ENCODE measurements at places on chromosomes 3 and 15.

GRCh38 chr15:23482228-23482627, 35.2 kb upstream of the GOLGA6L2 start:
- DNase-seq = no peak

- DNase-seq = no peak
These were observed 102.8 kb downstream of the PYDC2 start for GRCh38 chr3:191563722-191564121.

DNA sequence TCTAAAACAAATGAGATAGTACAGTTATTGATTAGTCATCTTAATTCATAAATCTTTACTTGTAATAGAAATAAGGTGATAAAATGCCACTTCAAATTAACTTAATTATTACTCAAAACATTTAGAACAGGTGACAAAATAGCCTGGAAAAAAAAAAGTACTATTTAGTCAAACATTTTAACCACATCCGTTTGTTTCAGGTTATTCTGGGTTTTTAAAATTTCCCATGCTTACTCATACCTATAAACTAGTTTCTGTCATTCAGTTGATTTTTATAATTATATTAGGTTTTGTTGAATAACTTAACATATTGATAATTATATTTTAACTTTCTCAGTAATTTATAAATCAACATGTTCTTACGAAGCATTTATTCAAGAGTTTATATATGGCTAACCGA, 483.0 kb downstream of the ROBO1 start:
- no peak for DNase-seq

- no peak for DNase-seq
These were observed 108.7 kb downstream of the MYO9A start for GRCh38 chr15:72009222-72009621.

- DNase-seq = no peak
These were observed 22.9 kb upstream of the KIF23 start for GRCh38 chr15:69391046-69391757.

DNA sequence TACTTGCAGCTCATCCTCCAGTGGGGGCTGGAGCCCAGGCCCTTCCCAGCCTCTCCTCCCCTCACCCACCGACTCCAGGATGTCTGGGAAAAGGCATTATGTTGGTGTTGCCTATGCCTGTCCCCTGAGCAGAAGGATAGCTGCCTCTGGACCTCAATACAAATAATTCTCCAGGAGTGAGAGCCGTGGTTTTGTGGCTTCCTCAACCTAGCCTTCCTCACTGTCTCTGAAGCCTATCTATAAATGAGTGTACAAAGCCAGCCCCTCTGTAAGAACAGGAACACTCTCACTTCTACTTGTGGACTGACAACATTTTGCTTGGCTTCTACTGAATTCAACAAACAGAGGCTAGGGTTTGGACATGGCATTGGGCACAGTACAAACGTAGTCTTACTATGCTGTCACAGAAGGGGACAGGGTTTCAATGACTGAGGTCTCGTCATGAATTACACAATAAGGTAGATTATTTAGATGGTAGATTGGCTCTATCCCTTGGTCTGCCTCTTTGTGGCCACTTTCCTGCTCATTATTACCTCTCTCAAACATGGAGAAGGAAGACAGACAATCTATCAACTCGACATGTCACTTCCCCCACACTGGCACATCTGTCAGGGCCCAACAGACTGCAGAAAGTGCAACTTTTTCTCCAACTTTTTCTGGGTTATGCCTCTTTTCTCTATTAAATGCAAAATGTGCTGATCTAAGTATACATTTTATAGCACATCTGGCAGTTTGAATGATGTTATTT, 82.8 kb upstream of the MEX3B start:
- no peak for DNase-seq

- no peak for DNase-seq
These were observed 4.1 kb downstream of the PLA2G4F start for GRCh38 chr15:42152196-42152920.

GRCh38 chr3:98259707-98260106, 4.3 kb upstream of the OR5H6 start:
- DNase-seq = peak; percentile 4

DNA sequence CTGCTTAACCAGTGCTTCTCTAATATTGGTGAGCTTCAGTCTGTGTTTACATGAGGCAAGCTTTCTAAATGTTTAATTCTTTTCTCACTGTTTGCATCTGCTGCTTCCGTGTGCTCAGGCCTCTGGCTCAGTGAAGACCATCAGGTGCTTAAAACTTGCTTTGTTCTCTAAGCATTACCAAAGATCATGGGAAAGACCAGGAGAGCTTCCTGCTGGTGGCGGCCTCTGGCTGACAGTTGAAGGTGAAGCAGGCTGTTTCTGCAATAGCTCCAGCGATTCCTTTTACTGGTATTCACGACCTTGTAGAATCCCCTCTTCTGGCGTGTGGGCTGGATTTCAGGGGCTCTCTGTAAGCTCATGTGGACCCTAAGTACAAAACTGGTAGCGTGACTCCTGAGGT, 45.1 kb downstream of the EDEM1 start:
- DNase-seq = no peak

- DNase-seq = no peak
These were observed 39.5 kb upstream of the MGA start for GRCh38 chr15:41620536-41621199.

DNA sequence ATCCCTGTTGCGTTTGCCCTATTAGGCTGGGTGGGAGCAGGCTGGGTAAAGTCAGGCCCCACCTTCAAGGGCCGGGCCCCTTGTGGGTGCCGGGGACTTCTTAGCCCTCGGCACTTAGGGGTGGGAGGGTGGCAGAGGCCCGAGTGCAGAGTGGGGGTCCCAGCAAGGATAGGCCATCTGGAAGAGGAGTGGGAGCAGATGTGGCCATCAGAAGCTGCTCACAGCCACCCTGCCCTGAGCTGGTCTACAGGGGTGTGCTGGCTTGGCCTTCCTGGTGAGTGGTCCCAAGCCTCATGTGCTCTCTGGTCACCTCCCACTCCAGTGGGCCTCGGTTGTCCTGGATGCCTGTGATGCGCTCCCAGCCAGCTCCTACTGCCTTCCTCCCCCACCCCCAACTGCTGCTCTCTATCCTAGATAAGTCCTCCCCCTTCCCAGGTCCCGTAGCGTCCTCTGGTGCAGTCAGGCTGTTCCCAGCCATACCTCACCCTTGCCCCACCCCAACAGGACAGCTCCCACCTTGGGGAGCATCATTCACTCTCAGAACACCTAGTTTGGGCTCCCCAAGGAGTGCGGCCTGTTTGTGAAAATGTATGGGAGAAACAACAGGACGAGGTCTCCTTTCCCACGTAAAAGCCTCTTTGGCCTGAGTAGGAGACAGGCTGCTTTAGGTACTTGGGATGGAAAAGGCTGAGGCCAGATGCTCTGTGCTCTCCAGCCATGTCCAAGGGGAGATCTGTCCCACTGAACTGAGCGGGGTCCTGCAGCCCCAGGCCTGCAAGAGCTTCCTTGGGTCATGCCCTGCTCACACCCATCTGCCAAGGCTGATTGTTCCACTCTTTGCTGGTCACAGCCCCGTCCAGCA, 24.9 kb upstream of the PLXNA1 start:
- no peak for DNase-seq

GRCh38 chr15:29142129-29142747, 127.4 kb downstream of the NSMCE3 start:
- no peak for DNase-seq

- DNase-seq = peak; percentile 13
These were observed 620 bp downstream of the ABHD5 start for GRCh38 chr3:43691120-43691995.

DNA sequence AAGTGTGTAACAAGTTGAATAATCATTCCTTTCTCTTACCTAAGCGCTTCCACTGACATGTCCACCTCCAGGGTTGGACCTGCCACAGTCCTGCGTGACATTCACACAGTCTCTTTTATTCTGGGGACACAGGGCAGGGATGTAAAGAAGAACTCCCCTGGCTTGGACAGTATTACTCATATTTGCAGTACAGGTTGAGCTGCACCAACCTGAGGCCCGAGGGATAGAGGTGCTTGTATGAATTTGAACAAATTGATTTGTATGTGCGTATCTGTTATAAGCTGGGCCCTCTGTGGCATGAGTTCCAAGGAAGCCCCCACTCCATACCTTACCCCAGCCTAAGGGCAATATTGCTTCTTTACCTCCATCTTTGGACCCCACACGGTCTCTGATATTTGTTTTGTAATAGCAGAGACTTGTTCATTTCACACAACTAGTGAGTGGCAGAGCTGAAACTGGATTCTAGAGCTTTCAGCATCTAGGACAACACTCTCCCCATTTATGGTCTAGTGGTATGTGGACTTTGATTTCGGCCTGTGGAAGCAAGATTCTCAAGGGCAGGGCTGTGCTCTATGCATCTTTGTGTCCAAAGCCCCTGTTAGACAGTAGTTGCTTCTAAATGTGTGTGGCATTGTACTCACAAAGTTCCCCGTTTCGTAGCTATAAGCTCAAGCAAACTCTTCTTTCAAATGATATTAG, 39.2 kb downstream of the FAH start:
- no peak for DNase-seq

GRCh38 chr15:60344461-60344860, 53.3 kb downstream of the ANXA2 start:
- no peak for DNase-seq

GRCh38 chr3:147424581-147425387, 15.6 kb downstream of the ZIC1 start:
- DNase-seq = no peak

DNA sequence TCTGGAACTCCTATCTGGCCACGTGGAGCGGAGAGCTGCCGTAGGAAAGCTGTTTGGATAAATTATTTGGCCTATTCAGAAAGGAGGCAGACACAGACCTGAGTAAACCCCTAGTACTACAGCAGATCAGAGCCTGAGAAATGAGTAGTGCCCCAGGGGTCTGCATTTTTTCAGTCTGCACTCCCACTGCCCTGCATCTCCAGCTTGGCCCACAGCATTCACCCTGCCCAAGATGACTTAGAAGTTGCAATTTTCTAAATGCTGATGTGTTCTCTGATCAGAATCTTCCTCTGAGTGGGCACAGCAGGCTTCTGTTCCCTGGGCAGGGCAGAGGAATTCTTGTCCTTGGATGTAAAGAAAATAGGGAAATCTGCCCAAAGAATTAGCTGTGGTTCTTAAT, 55.1 kb upstream of the PIK3CB start:
- DNase-seq = no peak

GRCh38 chr3:109973733-109974132, 636.4 kb upstream of the DPPA4 start:
- no peak for DNase-seq

DNA sequence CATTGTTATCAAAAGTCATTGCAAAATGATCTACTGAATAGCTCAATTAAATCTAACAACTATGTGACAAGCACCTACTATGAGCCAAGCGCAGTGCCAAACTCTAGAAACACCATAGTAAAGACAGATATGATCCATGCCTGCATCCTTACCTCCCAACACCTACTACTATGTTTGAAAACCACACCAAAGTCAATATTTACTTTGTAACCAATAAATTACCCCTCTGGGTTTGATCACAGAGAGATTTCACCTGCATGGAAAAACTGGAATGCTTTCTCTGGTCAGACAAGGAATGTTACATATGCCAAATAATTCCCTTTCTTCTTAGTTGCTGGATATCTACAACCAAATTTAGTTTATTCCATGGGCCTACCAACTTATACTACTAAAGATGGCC, 422.2 kb downstream of the FHIT start:
- DNase-seq = no peak

DNA sequence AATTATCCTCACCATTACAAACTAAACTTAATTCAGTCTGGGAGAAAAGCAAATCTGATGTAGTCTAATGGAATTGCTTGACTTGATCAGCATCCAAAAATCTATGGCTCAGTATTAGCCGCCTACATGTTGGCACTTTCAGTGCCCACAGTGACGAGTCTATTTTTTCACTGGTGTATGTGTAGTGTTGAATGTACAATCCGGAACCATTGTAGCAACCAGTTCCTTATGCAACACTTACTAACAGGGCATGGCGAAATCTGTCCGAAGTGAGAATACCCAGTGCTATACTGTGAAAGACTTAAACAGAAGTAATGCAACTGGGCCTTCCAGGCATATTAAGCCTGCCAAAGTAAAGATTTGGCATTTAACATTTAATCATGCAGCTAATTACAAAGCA, 18.6 kb downstream of the LRRN1 start:
- no peak for DNase-seq

GRCh38 chr15:75531041-75531450, 48.1 kb downstream of the PTPN9 start:
- DNase-seq = no peak

GRCh38 chr15:81024265-81024872, 23.6 kb downstream of the TLNRD1 start:
- DNase-seq = no peak

- no peak for DNase-seq
These were observed 66.3 kb upstream of the CRTC3 start for GRCh38 chr15:90463381-90463780.

DNA sequence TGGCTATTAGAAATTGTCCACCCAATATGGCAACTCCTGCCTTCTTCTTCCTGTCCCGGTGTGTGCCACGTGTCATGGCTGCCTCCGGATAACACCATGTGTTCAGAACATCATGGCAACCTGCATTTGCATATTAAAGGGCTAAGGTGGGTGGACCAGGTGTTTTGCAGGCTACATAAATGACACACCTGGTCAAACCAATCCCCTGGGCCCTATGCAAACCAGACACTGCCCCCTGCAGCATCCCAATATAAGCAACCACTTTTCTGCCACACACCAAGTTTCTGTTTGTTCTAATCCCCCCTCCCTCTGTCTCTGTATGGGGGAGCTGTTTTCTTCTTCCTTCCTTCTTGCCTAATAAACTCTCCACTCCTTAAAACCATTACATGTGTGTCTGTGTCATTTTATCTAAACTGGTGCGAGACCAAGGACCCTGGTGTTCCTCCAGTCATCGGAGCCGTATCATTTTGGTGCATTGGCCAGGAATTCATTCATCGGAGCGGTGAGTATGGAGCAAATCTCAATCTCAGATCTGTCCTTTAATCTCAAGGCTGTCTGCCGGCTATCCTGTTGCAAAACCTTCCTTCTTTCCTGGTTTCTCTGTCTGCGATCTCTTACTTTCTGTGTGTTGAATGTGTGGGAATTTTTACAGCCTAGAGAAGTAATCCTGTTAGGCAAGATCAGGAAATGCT, 44.5 kb downstream of the NCEH1 start:
- DNase-seq = no peak

DNA sequence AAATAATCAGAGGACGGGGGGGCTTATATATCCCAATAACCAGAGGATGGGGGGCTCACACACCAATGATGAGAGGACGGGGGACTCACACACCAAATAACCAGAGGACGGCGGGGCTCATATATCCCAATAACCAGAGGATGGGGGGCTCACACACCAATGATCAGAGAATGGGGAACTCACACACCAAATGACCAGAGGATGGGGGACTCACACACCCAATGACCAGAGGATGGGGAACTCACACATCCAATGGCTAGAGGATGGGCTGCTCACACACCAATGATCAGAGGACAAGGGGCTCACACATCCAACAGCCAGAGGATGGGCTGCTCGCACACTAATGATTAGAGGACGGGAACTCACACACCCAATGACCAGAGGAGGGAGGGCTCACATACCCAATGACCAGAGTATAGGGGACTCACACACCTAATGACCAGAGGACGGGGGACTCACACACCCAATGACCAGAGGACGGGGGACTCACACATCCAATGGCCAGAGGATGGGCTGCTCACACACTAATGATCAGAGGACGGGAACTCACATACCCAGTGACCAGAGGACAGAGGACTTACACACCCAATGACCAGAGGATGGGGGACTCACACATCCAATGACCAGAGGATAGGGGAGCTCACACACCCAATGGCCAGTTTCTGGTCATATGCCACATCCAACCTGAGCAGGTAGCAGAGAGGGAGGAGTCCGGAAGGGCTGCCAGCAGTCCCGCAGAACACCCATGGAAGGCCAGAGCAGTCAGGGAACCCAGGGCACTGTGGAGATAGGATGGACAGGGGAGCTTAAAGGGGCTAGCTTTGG, 10.6 kb downstream of the RAB6B start:
- no peak for DNase-seq

Measured in SW 1271 (cell line).